NCI-H524 (cell line): ENCODE measurements at places on chromosomes 6 and 20.

- DNase-seq, result no peak
Observed at GRCh38 chr6:39929733-39930461, 4.4 kb downstream of the MOCS1 start.

DNA sequence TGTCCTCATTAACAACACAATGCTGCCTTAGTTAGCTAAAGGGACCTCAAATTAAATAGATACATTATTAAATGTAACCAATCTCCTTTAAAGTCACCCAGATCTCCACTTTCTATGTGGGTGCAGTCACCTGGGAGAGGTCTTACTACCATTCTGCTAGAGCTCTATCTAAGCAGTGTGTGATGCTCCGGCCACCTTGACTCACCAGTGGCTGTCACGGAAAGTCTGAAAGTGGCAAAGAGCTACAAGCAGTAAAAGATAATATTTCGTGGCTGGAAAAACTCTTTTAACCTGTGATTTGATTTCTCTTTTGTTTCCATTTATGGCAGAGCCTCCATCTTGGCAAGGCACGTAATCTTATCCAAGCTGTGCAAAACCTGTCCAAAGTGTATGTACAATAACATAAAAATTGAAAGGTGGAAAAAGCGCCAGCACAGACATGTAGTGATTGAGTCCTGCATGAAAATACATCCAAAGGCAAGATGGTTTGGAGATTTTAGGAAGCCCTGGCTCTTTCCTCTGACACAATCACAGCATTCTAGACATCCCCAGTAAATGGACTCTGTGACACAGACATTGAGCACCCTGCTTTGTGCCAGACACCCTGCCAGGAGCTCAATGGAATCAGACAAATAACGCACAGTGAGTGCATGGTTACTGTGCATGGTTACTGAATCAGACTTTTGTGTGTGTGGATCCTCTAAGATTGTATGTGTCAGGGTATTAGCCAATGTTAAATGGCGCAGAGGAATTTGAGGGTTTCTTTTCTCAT lies 116.6 kb downstream of the ADAT2 start:
- no peak for DNase-seq

- no peak for DNase-seq
Observed at GRCh38 chr20:49965781-49966305, 16.9 kb upstream of the SNAI1 start.

- no peak for DNase-seq
Observed at GRCh38 chr20:25468126-25469075, 60.9 kb downstream of the GINS1 start.

DNA sequence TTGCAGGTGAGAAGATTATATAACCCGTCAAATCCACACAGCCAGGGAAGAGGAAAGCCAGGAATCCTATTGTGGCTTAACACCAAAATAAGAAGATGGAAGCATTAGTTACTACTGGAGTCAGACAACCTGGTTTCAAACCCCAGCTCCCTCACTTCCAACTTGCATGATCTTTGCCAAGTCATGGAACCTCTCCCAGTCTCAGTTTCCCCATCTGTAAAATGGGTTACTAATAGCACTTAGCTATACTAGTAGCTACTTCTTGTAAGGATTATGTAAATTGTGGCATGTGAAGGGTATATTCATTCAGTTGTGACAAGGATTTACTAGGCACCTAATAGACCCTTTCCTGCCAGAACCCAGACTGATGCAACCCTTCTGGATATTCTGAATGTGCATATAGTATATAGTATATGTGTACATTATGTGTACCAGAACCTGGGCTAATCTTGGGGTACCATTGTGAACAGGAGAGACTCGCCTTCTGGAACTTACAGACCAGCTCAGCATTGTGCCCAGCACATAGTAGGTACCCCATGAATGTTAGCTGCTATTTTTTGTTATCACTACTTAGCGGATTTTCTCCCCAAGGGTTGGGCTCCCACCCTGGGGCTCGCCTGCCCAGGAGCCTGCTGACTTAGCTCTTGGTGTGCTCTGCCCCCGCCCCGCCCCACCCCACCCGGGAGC lies 50.3 kb downstream of the JPH2 start:
- no peak for DNase-seq

DNA sequence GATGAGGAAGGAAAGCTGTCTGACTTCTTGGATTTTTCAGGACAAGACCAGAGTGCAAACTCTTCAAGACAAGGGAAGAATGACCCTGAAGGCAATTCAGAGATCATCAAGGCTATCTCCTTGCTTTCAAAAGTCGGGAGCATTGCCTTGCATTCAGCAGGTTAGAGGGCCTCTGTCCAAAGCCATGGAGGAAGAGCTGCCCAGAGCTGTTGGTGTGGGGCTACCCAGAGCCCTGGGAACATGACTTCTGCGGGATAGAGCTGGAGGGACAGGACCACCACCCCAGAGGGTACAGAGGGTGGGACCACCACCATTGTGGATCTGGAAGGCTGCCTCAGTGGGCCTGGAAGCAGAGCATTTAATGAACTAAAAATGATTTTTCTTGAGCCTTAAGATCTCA lies 5.2 kb upstream of the SRXN1 start:
- no peak for DNase-seq

DNA sequence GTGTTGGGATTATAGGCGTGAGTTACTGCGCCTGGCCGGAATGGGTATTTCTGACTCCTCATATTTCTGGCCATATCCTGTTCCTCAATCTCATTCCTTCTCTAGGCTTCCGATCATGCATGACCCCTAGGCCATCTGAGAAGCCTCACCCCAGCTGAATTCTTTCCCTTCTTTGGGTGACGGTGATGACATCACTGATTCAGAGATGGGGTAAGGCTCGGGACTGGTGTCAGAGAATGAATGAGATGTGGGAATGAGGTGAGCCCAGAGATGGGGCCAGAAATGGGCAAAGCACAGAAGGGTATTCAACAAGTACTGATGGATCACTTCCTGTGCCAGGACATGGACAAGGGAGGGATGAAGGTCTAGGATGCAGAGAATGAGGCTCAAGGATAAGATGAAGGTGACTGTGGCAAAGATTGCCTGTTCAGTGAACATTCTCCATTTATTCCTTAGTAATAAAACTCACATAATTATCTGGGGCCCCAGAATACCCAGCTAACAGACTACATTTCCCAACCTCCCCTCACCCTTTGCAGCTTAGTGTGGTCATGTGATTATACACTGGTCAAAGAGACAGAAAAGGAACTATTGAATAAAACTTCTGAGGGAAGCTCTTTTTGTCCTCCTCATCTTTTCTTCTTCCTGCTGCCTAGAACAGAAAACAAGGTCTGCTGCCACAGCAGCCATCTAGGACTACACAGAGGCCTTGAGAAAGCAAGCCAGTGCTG lies 39.6 kb downstream of the KIAA0319 start:
- no peak for DNase-seq

DNA sequence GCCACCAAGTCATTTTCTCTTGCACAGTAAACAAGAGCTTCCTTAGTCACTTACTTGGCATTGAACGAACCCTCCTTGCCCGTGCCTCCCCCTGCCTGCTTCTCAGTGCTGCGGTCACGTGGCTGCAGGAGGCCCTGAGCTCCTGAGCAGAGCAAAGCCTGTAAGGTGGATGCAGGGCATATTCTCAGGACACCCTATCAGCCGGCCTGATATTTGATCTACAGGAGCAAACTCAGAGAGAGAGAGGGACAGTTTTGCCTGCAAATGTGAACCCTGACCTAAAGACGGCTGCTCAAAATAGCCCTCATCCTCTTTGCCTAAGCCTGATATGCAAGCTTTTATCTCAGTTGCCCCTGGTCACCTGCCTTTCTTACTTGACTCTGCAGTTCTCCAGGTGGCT lies 93.0 kb upstream of the POPDC3 start:
- no peak for DNase-seq

GRCh38 chr6:167827583-167828324 lies 1.0 kb downstream of the AFDN start:
- peak; percentile 73 for DNase-seq

GRCh38 chr6:99432877-99433276 lies 7.8 kb upstream of the PNISR start:
- no peak for DNase-seq

- DNase-seq, result no peak
Observed at GRCh38 chr6:24905483-24905882, 30.3 kb downstream of the RIPOR2 start.
